ENCODE measurements at places on chromosomes 12 and 14.

GRCh38 chr14:69666112-69666511 lies 54.7 kb downstream of the SUSD6 start:
- no peak for DNase-seq

DNA sequence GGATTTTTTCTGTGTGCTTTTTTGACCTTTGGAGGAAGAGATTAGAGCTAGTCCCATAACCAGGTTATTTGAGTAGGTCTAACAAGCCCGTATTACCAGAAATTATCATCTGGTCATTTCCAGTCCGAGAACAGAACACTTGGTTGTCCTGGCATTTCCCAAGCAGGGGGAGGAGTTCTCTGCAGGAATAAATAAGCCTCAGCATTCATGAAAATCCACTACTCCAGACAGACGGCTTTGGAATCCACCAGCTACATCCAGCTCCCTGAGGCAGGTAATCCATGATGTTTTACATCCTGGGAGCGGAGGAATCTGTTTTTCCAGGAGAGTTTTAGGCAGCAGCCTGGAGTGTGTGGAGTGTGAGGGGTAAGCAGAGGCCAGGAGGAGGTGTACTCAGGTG lies at the start of gene SERPINA3:
SERPINA3 (plus strand) TSS at position 218 of the 400 bp plus-strand sequence. CDS start 2,051 bp downstream, outside the sequence.
- no peak for DNase-seq

GRCh38 chr14:21039585-21040369 lies 2.4 kb upstream of the RNASE7 start:
- DNase-seq = no peak

GRCh38 chr12:22792138-22792537 lies 167.2 kb downstream of the ETNK1 start:
- DNase-seq = no peak

DNA sequence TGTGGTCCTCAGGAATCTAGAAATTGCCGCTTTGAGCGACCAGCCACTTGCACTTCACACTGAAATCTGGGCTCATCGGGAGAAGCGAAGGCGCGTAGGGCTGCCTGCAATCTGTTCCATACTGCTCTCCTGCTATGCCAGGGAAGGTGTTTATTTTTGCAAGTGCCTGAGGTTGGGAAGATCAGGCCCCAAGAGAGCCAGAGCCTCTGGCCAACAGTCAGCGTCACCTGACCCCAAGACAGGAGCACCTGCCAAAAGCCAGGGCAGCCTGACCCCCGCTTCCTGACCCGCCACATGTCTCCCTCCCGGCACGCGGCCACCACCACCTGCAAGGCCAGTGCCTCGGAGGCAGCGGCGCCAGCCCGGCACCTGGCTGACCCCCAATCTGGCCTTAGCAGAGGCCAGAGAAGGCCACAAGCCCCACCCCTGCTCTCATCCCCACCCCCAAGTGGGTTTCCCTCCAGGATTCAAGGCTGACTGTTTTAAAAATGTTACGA lies 94.4 kb downstream of the CHGA start:
- DNase-seq = no peak

GRCh38 chr12:94951071-94951934 lies 52.2 kb downstream of the NDUFA12 start:
- DNase-seq = no peak

DNA sequence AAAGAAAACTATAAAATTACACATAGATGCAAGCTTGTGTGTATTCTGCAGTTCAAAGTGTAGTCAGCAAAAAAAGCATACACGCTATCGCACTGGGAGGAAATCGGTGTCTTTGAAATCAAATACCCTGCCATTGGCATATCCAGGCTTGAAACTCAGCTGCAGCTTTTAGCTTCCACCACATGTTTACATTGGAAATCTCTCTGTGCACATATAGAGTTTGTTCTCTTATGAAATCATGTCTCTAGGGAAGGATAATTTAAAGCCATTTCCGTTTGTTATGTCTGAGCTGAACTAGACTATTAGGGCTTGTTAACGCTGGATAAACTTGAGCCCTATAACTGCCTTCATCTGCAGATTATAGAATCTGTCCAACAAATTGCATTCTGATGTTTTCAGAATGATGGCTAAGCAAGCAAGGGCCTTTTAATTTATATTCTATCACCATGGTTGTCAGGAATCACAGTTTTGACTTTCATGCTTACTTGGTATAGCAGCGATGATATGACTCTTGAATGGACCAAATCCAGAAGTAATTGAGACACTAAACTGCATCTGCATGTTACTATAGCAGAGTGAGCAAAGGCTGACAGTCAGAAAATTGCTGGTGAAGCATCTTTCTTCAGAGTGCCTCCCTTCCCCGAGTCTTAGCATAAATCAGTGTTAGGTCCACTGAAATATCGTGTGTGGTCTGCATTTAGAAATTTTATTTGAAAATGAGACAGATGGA lies 442.8 kb downstream of the ZFP36L1 start:
- no peak for DNase-seq
